ENCODE measurements at places on chromosomes 6 and 20.

- no peak for DNase-seq
Measured at GRCh38 chr6:152471456-152472265, 165.5 kb downstream of the SYNE1 start.

DNA sequence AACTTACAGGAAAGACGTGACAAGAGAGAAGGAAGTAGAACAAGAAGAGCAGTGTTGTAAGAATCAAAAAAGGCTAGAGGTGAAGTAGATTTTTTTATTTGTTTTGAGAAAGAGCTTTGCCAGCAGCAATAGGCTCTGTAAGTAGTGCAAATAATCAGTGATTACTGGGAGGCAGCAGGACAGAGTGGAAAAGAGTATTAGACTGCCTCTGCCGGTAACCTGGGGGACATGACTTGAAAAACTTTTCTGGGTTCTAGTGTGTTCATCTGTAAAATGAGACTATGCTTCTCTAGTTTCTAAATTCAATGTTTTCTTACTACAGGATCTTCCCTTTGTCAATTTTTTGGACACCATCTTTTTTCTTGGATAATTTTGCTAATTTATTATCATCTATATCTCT, 5.8 kb upstream of the IRAK1BP1 start:
- no peak for DNase-seq

GRCh38 chr20:10171864-10172751, 46.5 kb upstream of the SNAP25 start:
- DNase-seq = no peak

GRCh38 chr6:110358553-110359160, 508 bp upstream of the METTL24 start:
- DNase-seq = no peak

DNA sequence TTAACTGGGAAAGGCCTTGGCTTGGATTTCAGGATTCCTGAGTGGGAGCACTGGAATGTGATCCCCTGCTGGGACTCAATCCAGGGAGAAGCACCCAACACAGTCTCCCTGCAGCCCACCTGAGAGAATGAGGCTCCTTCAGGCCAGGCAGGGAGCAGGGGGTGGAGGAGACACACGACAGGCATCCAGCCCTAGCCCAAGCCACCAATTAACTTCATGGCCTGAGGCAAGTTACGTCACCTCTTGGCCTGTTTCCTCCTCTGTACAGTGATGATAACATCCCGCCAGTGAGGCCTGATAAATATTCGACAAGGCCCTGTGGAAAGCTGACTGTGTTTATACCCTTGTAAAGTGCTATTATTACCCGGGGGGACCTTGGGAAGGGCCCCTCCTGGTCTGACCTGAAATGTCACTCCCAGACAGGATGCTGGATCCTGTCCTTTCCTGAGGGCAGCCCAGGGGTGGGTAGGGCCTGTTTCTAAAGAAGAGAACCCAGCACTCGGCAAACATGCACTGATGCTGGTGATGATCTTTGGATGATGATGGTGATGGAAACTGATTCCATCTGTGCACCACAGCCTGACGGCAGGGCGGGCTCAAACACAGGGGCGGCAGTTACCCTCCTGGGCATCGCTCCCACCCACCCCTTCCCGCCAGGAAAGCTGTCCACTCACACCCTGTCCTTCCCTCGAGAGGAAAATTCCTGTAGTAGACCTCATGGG, 12.4 kb downstream of the FRS3 start:
- DNase-seq = no peak

DNA sequence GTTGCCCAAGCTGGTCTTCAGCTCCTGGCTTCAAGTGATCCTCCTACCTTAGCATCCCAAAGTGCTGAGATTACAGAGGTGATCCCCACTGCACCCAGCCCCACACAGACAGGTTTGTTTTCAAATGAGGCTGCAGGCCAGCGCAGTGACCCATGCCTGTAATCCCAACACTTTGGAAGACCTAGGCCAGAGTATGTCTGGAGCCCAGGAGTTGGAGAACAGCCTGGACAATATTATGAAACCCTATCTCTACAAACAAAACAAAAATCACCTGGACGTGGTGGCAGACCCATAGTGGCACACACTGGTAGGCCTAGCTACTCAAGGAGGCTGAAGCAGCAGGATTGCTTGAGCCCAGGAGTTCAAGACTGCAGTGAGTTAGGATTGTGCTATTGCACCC, 8.0 kb upstream of the HMGN4 start:
- DNase-seq = no peak
